ENCODE measurements at places on chromosomes 1 and 21.
A peak's percentile ranks its signal among the peaks of the same experiment; 100 is the strongest.

- DNase-seq, result no peak
Measured at GRCh38 chr21:16307256-16307655, 577.5 kb downstream of the USP25 start.

DNA sequence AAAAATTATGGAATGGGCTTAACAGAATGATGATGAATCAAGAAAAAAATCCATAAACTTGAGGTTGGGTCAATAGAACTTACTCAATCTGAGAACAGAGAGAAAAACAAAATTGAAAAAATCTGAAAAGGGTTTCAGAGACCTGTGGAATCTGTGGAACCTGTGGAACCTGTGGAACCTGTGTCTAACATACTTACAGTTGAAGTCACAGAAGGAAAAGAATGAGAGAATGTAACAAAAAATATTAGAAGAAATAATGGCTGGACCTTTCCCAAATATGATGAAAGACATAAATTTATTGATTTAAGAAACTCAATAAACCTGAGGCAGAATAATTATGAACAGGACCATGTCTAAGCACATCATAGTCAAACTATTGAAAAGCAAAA is 17.7 kb upstream of the QSOX1 start:
- no peak for DNase-seq

DNA sequence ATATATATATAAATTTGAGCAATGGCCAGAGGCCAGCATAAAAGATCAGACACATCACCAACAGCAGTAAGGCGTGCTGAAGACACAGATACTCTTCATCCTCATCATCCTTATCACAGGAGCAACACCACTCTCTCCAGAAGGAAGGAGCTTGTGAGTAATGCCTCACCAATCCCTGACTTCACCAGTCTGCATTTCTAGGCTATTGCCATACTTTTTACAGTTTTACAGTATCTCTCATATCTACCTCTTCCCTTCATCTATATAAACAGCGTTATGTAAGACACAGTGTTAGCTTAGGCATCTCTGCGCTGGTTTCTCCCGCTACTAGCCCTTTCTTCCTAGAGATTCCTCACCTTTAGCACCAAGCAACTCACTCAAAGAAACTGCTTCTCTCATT is 2.4 kb upstream of the ABL2 start:
- DNase-seq, result no peak

- no peak for DNase-seq
Measured at GRCh38 chr1:183952101-183952500, 85.4 kb downstream of the COLGALT2 start.

GRCh38 chr1:161492827-161493226 is 12.4 kb upstream of the FCGR2A start:
- DNase-seq, result no peak

GRCh38 chr1:193339401-193339800 is 153.0 kb upstream of the B3GALT2 start:
- DNase-seq, result no peak

DNA sequence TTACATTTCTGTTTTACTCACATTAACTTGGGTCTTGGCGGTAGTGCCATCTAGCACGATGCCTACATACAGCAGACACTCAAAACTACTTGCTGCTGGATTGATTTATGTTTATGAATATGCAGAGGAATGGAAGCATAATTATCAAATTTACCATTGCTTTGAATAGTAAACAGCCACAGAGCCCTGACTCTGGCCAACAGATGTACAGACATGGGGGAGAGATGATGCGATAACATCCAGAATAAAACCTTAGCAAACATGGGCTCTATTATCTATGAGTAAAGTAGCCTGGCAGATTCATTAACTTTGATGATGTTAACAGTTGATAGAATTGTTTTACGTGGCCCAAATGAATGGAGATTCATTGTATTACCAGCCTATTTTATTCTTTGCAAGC is 42.8 kb downstream of the PTGFR start:
- no peak for DNase-seq

GRCh38 chr1:39491146-39491921 is at the start of gene BMP8A:
Gene BMP8A (plus strand): TSS chr1:39491636. CDS start chr1:39491992, 356 bp downstream.
- DNase-seq, result peak; percentile 83

- DNase-seq, result no peak
Measured at GRCh38 chr1:21332554-21333311, 42.5 kb upstream of the ECE1 start.

- no peak for DNase-seq
Measured at GRCh38 chr1:59482986-59483385, 186.1 kb downstream of the FGGY start.

DNA sequence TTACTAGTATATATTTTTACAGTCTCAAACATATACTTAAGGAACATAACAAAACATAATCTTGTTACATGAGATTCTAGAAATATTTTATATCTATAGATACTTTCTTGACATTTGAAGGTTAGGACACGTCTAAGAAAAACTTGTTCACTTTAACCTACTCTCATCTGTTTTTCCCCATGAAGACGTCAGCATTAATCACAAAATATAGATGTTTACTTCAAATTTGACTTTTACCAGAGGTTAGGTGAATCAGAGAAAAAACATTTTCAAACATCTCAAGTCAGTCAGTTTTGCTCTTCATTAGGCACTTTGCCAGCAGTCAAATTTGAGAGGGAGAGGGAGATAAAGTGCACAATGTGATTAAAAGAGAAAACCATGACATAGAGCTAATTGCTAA is 47.7 kb downstream of the BRINP3 start:
- DNase-seq, result no peak

DNA sequence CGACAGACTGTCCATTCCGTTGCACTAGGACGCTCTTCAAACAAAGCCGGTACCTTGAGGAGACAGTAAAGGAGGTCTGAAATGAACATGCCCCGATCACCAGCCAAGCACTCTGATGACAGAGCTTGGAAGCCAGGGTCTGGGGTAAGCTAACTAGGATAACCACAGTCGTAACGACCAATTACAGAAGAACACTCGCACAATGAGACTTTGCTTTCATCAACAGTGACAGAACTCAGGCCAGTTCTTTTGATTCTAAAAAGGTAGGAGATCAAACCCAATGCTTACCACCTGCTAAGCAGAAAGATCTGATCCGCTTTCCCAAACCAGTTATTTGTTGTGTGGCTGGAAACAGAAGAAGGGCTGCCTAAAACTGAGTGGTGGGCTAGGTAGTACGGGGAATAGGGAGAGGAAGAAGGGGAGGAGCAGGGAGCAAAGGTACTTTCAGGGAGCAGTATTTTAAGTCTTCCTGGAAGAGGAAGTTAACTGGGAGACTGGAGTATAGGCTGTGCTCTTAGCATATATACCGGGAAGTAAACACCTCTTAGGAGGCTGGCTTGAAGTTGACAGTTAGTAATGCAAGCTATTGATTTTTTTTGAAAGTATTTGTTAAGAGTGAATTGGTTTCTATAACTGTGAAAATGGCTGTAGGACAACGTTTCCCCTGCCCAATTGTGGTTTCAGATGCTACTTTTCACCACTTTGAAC is 38.4 kb downstream of the UCK2 start:
- DNase-seq, result no peak

DNA sequence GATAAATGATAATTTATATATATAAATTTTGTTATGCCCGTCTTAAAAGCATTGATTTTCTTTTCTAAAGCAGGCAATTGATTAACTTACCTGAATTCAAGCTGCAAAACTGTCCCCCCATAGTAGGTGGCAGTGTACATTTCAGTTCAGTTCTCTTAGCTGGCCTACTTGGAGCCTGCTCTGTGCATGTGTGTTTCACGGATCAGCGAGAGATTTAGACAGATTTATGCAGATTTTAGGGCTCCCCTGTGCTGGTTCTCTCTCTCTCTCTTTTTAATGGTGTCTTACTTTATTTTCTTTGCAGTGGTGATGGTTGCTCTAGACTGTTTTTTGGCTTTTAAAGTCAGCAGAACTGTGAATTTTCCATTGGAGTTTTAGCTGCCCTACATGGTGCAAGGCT is 30.7 kb downstream of the CLIC4 start:
- DNase-seq, result no peak

GRCh38 chr1:60863131-60863530 is 219.2 kb upstream of the NFIA start:
- no peak for DNase-seq

- no peak for DNase-seq
Measured at GRCh38 chr1:166884040-166884642, 8.1 kb upstream of the TADA1 start.

DNA sequence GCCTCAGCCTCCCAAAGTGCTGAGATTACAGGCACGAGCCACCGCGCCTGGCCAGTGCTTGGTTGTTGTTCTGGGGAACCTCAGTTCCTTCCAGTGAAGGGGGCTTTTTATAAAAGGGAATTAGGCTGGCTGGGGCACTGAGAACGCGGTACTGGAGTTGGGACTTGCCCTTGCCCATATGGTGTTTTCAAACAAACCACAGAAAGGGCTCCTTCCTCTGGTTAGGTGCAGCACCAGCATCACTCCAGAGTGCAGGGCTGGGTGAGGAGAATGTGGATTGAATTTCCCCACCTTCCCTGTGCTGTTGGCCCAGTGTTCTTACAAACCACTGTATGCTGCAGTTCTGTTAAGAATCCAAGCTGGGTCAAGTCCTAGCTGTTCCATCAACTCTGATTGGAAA is 5.3 kb downstream of the MAN1C1 start:
- no peak for DNase-seq

- DNase-seq, result no peak
Measured at GRCh38 chr1:67242016-67242415, 65.7 kb upstream of the IL12RB2 start.

DNA sequence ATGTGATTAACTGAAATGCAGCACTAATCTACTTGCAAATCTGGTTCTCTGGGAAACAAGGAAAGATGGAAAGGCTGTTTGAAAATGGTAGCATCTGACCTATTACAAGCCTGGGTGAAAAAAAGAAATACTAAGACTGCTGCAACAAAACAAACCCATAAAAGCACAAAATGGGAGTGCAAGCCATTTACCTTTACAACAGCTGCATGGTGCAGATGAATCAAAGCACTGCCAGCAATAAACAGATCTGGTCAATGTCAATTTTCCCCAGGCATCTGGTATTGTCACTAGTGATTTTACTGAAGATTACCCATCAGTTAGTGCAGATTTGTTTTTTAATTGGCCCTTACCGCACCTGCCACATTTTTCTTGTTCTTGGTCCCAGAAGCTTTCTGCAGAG is 1341.7 kb downstream of the PLA2G4A start:
- no peak for DNase-seq

All from LoVo (cell line).